Hematopoietic multipotent progenitor cell treated with erythropoietin and hydrocortisone succinate and interleukin-3 and kit ligand, for 6 days (in vitro differentiated cells): ENCODE measurements at places on chromosomes 16 and 17.

- DNase-seq, result no peak
Observed at GRCh38 chr16:88735121-88735520, 28.8 kb downstream of the CTU2 start.

- DNase-seq, result peak; percentile 85
Observed at GRCh38 chr16:29848420-29849297, 14.4 kb downstream of the CDIPT start.

- DNase-seq, result no peak
Observed at GRCh38 chr16:24737391-24737871, 8.0 kb downstream of the TNRC6A start.

- DNase-seq, result no peak
Observed at GRCh38 chr17:48613862-48614694, 1.0 kb downstream of the HOXB8 start.

DNA sequence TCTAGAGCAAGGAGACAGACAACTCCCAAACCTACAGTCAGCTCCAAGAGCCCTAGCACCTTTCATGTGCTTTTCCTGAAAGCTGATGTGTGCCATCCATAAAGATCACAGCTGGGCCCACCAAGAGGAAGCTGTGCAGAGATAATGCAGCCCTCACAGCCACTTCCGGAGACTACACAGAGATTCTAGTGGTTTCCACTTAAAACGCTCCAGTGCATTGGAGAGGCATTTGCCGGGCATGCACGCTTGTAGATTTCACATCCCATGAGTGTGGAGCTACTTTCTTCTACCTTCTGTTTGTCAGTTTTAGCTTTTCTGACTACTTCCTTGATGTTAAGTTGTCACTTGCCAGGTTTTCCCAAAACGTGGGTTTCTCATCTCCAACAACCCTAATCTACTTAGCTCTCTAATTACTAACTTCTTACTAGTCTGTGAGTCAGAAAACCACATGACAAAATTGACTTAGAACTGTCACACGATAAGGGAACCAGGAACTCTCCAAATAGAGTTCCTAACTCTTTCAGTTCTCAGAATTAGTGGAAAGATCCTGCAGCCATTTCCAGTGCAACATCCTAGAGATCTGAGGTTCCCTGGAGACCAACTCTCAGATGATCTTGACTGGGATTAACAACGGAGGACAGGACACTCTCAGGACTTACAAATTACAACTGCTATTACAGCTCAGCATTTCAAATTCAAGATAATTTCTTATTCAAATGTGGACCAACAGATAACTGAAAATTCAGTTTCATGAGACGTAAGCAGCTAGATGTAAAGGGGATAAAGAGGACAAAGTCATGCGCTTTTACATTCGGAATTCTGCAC lies 28.6 kb downstream of the PMP22 start:
- DNase-seq, result peak; percentile 92

DNA sequence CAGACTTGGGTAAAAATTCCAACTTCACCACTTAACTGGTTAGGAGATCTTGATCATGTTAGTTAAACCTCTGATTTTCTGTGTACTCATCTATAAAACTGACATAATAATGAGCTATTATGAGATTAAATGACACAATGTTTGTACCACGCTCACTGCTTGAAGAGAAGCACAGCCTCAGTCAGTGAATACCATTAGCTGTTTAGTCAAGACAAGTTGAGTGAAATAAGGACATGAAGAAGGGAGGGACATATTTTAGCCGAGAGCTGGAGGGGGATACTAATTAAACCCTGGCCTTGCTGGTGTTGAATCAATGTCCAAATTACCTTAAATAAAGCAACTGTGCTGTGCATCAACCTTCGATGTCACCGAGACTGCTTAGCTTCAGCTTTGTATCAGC lies 105.1 kb upstream of the TOX3 start:
- no peak for DNase-seq
